H1 (cell line): ENCODE measurements at places on chromosomes 5 and 9. TPM values are rescaled to one million over a fixed set of nuclear protein-coding genes. Genes with fewer than 3 reads are reported as not detected.
A peak's percentile ranks its signal among the peaks of the same experiment; 100 is the strongest.

DNA sequence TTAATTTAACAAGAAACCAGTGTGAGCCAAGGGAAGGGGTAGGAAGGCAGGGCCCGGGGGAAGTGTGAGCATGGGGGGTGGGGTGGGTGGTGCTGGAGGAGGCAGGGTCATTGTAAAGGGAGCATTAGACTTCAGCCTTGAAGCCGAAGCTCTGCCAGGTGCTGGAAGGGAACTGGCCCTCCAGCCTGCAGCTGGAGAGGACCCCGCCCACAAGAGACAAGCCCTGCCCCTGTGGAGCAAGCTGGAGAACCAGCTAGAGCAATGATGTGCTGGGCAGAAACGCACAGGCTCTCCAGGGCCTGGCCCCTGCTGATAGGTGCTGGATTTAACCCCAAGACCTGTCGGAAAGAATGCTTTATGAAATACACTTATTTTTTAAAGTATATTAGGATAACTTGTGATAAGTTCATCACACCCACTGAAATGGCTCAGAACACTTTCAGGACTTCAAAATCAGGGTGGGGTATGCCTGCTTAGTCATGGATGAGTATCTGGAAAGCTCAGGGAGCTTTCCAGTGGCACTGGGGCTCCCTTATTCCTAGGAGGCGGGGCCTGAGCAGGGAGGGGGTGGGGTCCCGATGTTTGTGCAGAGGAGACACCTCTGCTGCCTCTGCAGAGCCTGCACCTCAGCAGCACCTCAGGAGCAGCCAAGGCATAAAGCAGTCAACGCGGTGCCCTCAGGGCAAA, 27.1 kb downstream of the UBE2QL1 start:
- DNase-seq = peak; percentile 44

- no peak for DNase-seq
Observed at GRCh38 chr5:32733590-32734340, 22.6 kb downstream of the NPR3 start.

Gene CDH9
- 0.54 and 0.73 TPM in 2 replicates for total RNA-seq

Gene PNPLA7
- total RNA-seq = 0.47 and 0.57 TPM in 2 replicates

Gene XPA
- 2.6 and 3.1 TPM in 2 replicates for total RNA-seq

GRCh38 chr5:113749334-113749733, 235.8 kb downstream of the YTHDC2 start:
- no peak for DNase-seq

- DNase-seq = no peak
Observed at GRCh38 chr5:44875661-44876605, 67.2 kb downstream of the MRPS30 start.

Gene ZNG1E
- 26.1 and 27.6 TPM in 2 replicates for total RNA-seq

- DNase-seq = no peak
Observed at GRCh38 chr5:109961751-109962150, 272.0 kb downstream of the MAN2A1 start.

Gene DAPK1
- total RNA-seq = 128 and 131 TPM in 2 replicates

Gene WDR70
- 37.4 and 38.4 TPM in 2 replicates for total RNA-seq

DNA sequence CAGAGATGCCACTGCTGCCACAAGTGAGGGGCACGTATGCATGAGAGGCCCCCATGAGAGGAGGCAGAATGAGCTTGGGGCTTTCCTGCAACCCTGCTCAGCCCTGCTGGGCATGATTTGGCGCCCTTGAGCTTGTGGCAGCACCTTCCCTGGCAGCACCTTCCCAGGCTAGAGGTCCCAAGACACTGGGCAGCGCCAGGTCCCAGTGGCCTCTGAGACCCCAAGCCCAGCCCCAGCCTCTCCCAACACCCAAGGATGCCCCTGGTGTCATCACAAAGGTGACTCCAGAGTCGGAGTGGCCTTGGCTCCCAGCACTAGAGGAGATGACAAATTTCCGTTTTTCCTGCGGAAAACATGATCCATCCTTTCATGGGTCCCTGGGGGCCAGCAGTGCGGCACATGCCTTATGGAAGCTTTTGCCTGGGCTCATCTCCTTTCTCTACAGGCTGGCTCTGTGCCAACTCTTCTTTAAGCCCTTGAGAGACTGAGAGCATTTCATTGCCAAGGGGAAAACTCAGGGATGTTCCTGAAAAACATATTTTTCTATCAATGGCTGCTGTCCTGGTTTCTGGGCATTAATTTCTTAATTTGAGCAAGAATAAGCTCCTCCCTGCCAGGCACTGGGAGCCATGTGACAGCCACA, 77.1 kb upstream of the ADAMTS2 start:
- DNase-seq = no peak

DNA sequence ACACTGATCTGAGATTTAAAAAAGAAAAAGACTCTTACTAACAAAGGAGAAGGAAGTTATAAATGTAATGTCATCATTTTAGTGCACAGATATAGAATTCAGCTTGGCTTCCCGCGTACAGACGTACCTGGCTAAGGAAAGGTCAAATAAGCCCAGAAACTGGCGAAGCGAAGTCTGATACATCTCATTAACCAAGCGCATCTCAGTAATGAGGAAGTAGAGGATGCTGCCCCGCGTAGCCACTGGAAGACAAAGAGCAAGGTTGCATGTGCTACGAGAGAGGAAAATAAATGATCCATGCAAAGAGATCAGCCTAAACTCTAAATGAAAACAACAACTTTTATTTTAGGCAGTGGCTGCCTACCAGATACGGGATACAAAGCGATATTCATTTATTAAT, 208.8 kb downstream of the DNAH5 start:
- no peak for DNase-seq

DNA sequence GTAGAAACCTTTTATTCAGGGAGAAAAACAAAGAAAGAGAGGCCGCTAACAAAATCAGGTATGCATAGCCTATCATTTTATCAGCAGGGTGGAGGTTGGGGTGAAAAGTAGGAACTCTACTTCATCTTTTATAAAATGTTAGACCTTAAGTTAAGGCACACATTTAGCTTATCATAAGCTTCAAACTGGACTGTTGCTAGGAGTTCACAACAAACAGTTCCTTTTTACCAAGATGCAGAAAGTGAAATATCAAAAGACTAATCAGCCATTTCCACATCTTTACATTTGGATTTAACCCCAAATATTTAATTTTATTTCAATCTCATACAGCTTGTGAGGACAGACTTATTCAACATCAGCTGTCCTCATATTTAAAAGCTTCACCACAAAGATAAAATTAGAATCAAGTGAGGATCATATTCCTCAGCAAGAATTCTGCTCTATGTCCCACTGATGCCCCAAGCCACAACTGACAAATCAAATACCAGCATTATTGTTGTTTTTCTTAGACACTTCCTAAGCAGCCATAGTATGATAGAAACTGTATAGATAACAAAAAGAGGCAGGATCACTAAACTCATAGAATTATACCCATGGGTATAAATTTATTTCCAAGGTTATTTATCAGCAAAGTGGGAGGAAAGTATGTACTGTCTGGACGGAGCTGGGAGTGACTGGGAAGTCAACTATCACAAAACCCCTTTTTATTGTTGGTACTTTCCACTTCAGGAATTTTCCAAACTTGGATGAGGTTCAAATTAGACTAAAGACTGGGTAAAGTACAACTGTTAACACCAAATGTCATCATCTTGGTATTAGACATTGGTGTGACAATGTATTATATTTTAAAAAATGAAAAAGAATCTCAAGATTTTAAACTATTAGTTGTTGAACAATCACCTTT, 29.9 kb upstream of the MYOT start:
- no peak for DNase-seq

- DNase-seq = no peak
Observed at GRCh38 chr9:31573561-31573960, 810.9 kb upstream of the ACO1 start.

- no peak for DNase-seq
Observed at GRCh38 chr5:177403102-177403791, 2.8 kb upstream of the PFN3 start.

DNA sequence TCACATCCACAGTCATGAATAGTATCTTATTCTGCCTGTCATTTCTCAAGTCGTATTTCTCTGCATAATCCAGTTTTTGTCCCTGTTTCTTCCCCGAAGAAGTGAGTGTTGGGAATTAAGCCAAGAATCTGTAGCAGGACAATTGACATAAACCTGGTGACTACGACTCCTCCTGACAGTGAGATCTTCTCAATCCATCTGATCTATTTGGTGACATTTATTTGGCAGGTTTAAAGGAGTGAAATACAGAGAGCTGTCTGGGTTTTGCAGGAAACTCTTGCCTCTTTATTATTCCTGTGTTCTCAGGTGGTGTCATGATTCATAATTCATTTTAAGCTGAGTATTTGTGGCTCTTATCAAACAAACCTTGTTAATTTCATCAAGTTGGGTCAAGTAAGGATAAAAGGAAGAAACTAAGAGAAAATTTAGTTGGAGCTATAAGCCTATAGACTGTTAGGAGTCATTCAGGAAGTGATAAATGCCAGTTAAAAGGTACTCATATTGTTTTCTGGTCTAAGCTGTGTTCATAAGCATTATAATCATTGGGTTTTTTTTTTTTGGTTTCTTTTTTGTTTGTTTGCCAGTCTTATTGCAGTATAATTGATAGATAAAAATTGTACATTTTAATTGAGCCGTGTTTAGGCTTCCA, 95.9 kb upstream of the PCSK1 start:
- no peak for DNase-seq
